ENCODE measurements at places on chromosomes 5 and 9.
A peak's percentile ranks its signal among the peaks of the same experiment; 100 is the strongest.

- no peak for DNase-seq
Measured at GRCh38 chr5:20832204-20833080, 844.4 kb upstream of the CDH18 start.

GRCh38 chr5:35853631-35854030, 3.1 kb upstream of the IL7R start:
- DNase-seq, result peak; percentile 69

- DNase-seq, result no peak
Measured at GRCh38 chr9:120099065-120099464, 480.9 kb downstream of the CDK5RAP2 start.

DNA sequence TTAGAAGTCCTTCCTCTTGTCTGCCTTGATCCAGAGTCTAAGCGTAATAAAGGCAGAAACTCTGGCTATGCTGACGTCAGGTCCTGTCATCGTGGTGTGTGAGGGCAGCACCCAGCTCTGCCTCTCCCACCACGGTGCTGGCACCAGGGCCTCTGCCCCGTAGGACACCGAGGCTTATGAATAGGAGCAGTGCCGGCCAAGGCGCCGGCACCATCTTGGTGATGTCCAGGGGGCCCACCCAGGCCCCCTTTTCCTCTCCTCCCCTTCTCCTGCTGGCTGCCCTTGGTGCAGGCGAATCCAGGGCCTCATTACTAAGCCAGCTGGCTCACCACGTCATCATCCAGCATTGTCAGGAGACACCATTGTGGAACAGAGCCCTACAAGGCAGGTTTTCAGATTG, 252.3 kb downstream of the FANCC start:
- DNase-seq, result no peak

DNA sequence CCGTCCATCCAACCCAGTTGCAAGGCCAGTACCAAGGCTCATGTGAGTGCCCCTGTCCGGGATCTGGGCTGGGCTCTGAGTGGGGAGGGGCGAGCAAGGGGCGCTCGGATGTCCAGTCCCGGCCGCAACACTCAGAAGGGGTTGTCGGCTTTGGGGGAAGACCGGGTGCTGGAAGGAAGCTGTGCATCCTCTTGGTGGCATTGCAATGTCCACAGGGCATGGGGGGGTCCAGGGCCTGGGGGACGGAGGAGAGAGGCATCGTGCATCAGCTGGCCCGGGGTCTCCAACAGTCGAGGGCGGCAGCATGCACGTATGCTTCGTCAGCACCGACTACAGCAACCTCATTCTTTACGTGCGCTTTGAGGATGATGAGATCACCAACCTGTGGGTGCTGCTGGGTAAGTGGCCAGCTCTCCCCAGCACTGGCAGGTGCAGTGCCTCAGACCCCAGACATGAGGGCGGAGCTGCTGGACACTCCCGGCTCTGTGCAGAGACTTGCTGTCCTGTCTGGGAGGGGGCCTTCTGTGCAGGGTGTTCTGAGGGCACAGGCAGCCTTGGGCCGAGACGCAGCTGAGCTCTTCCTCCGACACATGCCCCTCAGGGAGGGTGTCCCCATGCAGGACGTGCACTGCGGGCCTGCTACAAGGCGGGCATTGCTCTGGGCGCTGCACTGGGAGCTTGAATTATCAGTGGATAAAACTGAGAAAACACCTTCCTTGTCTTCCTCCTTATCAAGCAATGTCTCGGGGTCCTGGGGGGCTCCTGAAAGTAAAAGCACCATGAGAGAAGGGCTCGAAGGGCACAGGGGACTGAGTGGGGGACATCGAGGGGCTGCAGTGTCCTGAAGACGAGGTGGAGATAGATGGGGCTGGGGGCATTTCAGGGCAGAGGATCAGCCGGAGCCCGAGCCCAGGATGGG, 22.5 kb downstream of the GLT6D1 start:
- no peak for DNase-seq

DNA sequence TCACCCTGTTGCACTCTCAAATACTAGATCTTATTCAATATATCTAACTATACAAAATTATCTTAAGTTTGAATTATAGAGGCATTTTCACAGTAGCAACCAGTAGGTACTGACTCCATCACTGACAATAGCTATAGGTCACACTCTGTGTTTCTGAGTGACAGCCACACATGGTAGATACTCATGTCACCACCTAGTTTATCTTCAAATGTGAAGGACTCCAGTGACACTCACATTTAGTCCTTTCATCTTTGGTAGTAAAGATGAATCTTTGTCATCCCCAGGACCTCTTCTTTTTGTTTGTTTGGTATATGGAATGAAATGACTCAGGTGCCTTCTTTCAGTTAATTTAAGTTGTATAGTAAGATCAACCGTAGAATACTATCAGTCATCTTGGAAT, 102.5 kb upstream of the DHFR start:
- no peak for DNase-seq

DNA sequence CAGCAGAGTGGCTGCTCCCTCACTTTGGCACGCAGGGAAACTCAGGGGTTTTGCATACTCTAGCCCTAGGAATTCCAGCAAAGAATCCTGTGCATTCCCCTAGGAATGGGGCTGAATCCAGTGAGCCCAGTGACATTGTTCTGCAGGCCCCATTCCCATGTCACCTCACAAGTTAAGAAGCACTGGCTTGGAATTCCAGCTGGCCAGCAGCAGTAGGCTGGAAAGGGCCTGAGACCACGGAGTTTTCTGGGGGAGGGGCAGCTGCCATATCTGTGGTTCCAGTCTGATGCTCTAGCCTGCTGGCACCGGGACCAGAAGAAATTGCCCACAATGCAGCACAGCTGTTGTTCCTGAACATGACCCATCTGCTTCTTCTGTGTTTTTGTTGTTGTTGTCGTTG, 217.6 kb upstream of the DMRTA1 start:
- no peak for DNase-seq

DNA sequence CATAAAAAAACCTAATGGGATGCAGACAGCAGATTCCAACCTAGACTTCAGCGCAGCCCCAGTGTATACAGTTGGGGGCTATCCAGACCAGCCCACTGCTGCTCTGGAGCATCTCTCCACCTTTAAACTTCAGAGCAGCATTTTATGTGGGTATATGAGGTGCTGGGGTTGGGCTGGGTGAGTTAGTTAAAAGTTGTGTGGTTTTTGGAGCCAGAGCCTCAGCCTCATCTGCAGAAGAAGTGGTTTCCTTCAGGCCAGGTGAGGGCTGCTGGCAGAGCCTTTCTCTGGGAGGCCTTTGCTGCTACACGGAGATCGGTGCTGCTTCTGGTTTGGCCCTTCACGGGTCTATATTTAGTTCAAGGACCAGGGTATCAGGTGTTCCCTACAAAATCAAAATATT, 228.3 kb downstream of the PDZD2 start:
- DNase-seq, result no peak

- peak; percentile 74 for DNase-seq
Measured at GRCh38 chr9:107683566-107683965, 194.0 kb upstream of the KLF4 start.

DNA sequence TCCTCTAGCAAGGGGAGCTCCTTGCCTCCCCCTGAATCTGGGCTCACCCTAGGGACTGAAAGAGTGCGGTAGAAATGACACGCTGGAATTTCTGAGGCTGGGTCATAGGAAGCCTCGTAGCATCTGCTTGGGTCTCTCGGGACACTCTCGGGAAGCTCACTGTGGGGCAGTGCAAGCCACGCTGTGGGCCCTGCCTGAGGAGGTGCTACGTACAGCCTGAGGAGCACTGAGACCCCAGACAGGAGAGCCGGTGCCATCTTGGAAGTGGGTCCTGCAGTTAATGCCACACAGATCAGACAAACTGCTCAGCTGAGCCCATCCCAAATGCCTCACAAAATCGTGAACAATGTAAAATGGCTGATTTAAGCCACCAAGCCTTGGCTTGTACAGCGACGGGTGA, 1.8 kb downstream of the MRPL36 start:
- DNase-seq, result no peak

GRCh38 chr9:92242260-92243136, 51.0 kb downstream of the IARS1 start:
- peak; percentile 44 for DNase-seq

GRCh38 chr5:40486437-40487275, 193.1 kb upstream of the PTGER4 start:
- DNase-seq, result peak; percentile 88

GRCh38 chr5:54761213-54761701, 224.1 kb downstream of the ESM1 start:
- no peak for DNase-seq

- no peak for DNase-seq
Measured at GRCh38 chr5:431711-432050, 11.3 kb upstream of the EXOC3 start.

- DNase-seq, result no peak
Measured at GRCh38 chr5:91061946-91062562, 321.1 kb downstream of the ARRDC3 start.

- DNase-seq, result no peak
Measured at GRCh38 chr9:91562416-91562815, 138.8 kb upstream of the NFIL3 start.

- DNase-seq, result no peak
Measured at GRCh38 chr9:36759141-36759540, 186.4 kb downstream of the MELK start.

DNA sequence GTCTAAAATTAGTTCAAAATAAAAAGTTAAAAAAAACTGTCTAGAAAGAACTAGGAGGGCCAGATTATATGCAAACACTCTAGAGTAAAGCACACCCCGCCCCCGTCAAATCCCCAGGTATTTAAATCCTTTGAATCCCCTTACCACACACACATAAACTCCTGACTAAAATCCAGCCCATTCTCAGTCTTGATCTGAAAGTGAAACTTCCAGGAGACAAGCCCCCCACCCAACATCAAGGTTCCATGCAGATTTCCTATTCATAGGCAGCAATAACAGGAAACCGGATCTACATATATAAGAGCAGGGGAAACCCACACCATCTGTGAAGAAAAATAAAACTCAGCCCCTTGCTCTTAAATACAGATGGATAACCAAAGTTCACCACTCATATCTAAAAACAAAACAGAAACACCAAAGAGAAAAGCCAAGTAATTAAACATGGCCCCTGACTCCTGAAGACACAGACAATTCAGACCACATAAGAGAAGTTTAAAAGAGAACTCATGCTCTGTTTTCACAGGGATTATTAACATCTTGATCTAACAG, 42.3 kb downstream of the MARCHF3 start:
- DNase-seq, result no peak

DNA sequence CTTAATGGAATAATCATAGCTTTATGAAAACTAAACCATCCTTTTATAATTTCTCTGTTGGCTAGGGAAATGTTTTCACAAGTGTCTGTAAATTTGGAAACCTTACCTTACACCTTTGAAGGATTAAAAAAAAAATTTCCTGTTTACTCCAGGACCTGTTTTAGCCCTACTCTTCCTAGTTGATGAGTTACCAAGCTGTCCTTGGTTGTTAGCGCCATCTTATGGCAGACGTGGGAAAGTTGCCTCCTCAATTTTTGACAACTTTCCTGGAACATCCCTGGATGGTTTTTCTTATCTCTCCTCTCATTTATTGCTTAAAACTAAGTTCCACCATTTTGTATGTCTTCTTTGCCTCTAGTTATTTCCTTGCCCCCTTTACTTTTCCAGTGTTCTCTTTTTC, 25.7 kb downstream of the ZSWIM6 start:
- peak; percentile 27 for DNase-seq

DNA sequence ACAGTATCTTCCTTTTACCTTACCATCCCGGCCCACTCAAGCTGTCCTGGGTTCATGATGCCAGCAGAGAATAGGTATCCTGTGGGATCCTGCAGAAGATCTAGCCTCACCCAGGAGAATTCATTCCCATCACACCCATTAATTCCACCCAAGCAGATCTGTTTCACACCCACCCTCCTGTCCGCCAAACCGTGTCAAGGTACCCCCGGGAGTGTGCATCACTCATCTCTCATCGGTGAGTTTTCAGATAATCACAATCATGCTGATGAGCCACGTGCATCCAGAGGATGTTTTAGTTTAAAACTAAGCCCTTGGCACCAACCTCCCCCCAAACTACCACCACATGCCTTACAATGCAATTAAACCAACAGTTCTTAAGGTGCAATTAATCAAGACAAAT, 18.8 kb downstream of the ANKH start:
- no peak for DNase-seq

- DNase-seq, result peak; percentile 8
Measured at GRCh38 chr9:133276001-133276884, 1.2 kb upstream of the ABO start.

Data from suppressor macrophage treated with lipopolysaccharide for 1 hour (primary cell).